ENCODE measurements at places on chromosomes 2 and 18. TPM values are rescaled to one million over a fixed set of nuclear protein-coding genes. Genes with fewer than 3 reads are reported as not detected.

RNU2-63P gene
- total RNA-seq, result not detected

MFSD2B gene
- total RNA-seq, result not detected

NT5C1B gene
- not detected for total RNA-seq

ALK gene
- not detected for total RNA-seq

ANKRD53 gene
- not detected for total RNA-seq

MMADHC gene
- total RNA-seq, result 282 TPM

SP110 gene
- 12.7 TPM for total RNA-seq

HOXD12 gene
- total RNA-seq, result not detected

DES gene
- 22.6 TPM for total RNA-seq

RAB17 gene
- total RNA-seq, result not detected

PHOSPHO2 gene
- total RNA-seq, result 8.5 TPM

GRB14 gene
- 1.4 TPM for total RNA-seq

ERFE gene
- 11.1 TPM for total RNA-seq

SCN9A gene
- total RNA-seq, result 2.1 TPM

LRP1B gene
- 0.07 TPM for total RNA-seq

PAX8 gene
- total RNA-seq, result 0.69 TPM

GNAL gene
- 2.7 TPM for total RNA-seq

HOXD3 gene
- 1.5 TPM for total RNA-seq

COPS8 gene
- 111 TPM for total RNA-seq

GLB1L gene
- 2.3 TPM for total RNA-seq

EFR3B gene
- 0.43 TPM for total RNA-seq

AQP12B gene
- not detected for total RNA-seq

SNRNP200 gene
- total RNA-seq, result 56.9 TPM

SP5 gene
- total RNA-seq, result 0.39 TPM

SLC4A5 gene
- total RNA-seq, result not detected

Data from MG63 (cell line).